ENCODE measurements at places on chromosomes 4 and X.
A peak's percentile ranks its signal among the peaks of the same experiment; 100 is the strongest.

DNA sequence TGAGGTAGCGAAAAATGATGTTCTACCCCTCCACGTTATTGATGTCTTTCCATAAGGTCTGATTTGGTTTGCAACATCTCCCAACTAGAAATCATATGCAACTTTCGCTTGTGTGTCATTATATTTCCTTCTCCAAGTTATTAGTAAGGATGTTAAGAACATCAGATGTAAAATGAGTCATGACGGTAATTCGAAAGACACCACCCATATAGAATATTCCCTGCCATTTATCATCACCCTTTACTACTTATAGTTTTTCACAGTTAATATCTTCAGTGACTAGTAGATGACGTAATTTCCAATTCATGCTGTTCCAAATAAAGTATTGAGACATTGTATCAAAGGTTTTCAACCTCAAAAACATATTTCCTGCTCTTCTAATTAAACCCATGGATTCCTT, 146.7 kb upstream of the MAP3K15 start:
- DNase-seq: peak; percentile 49

DNA sequence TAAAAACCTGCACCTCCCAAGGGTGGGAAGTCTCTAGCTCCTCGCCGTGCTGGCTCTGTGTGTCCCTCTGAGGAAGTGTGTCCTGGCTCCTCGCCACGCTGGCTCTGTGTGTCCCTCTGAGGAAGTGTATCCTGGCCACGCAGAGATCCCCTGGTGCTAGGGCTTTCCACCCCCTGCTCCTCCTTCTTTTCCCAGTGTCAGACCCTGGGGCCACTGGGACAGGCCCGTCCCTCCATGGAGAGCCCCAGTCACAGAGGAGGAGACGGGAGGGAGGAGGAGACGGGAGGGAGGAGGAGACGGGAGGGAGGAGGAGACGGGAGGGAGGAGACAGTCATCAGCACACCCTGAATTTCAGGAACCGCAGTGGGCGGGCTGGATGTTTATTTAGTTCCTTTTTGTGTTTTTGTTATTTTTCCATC, 53.8 kb upstream of the HGFAC start:
- peak; percentile 49 for DNase-seq

DNA sequence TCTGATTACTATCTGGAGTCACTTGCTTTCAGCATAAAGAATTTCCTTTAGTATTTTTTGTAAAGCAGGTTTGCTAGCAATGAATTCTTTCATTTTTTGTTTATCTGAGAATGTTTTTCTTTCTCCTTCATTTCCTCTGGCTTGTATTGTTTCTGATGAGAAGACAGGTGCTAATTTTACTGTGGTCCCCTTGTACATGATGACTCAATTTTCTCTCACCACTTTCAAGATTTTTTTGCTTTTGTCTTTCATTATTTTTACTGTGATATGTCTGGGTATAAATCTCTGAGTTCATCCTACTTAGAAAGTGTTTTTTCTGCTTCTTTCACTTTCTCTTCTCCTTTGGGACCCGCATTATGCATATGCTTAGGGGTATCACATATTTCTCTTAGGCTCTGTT, 62.6 kb downstream of the PKD2 start:
- DNase-seq: no peak

GRCh38 chr4:7620814-7621176, 186.1 kb upstream of the PSAPL1 start:
- DNase-seq: no peak

DNA sequence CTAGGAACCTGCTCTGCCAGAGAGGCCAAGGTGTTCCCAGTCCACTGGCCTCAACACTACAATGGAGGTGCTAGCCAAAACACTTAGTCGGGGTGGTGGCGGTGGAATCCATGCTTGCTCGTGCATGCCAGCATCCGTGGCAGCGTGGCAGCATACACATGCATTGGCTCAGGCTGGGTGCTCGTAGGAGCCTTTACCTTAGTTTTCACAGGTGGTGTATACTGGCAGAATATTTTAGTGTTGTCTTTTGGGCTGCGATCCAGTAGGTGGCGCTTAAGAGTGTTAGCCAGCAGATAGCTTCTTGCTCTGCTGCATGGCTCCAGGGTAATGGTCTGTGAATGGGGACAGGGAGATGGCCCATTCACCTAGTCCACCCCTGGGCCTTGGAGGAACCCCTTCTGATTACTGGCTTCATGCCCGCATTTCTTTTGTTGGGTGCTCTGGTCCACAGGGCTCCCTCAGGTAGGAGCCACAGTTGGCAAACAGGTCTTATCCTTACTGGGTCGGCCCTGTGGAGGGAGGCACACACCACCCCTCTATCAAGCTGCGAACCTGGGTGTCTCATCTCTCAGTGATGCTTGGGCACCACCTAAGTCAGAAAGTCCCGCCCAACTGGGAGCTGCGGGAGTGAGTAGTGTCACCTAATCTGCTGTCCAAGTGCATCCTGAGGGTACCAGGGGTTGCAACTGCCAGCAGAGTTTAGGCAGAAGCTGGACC, 40.0 kb downstream of the RIPPLY1 start:
- peak; percentile 20 for DNase-seq
